ENCODE measurements at places on chromosomes 11 and 22. TPM values are rescaled to one million over a fixed set of nuclear protein-coding genes. Genes with fewer than 3 reads are reported as not detected.

The PDE3B gene
- total RNA-seq, result 2.8 TPM

The FAM181B gene
- 0.20 TPM for total RNA-seq

The GGTLC2 gene
- not detected for total RNA-seq

The MS4A8 gene
- total RNA-seq, result not detected

The TMEM191B gene
- total RNA-seq, result 0.91 TPM

The MAJIN gene
- not detected for total RNA-seq

The GGT1 gene
- total RNA-seq, result 0.83 TPM

The FLRT1 gene
- total RNA-seq, result 0.03 TPM

The OR52N1 gene
- total RNA-seq, result not detected

The ARHGAP8 gene
- 0.03 TPM for total RNA-seq

The KDELR3 gene
- 166 TPM for total RNA-seq

The INS gene
- not detected for total RNA-seq

The C22orf23 gene
- 0.26 TPM for total RNA-seq

The CUL5 gene
- 39.1 TPM for total RNA-seq

The PRCP gene
- 85.0 TPM for total RNA-seq

The INTS4 gene
- total RNA-seq, result 29.4 TPM

The ACER3 gene
- 7.8 TPM for total RNA-seq

The SHANK3 gene
- total RNA-seq, result 0.59 TPM

The SNX32 gene
- total RNA-seq, result 4.0 TPM

The SULT4A1 gene
- 0.20 TPM for total RNA-seq
